ENCODE measurements at places on chromosomes 1 and 21. TPM values are rescaled to one million over a fixed set of nuclear protein-coding genes. Genes with fewer than 3 reads are reported as not detected.

The COL11A1 gene
- 7.0 TPM for total RNA-seq

The OR2G6 gene
- total RNA-seq = not detected

The RAP1GAP gene
- total RNA-seq = 6.4 TPM

The IL20 gene
- total RNA-seq = not detected

The CPLANE2 gene
- 7.7 TPM for total RNA-seq

The TADA1 gene
- 20.7 TPM for total RNA-seq

The ADORA1 gene
- 1.3 TPM for total RNA-seq

- no peak for DNase-seq
These were observed 171.8 kb downstream of the ACTL8 start for GRCh38 chr1:17926906-17927305.

GRCh38 chr1:66250478-66250877 lies 283.5 kb upstream of the SGIP1 start:
- DNase-seq = no peak

GRCh38 chr1:170630977-170631376 lies 33.0 kb upstream of the PRRX1 start:
- peak; percentile 43 for DNase-seq

GRCh38 chr1:92464588-92465255 lies 22.0 kb downstream of the GFI1 start:
- no peak for DNase-seq

- DNase-seq = no peak
These were observed 117.4 kb upstream of the PAXBP1 start for GRCh38 chr21:32888971-32889370.

- no peak for DNase-seq
These were observed 29.8 kb downstream of the MAPKAPK2 start for GRCh38 chr1:206714331-206715058.

DNA sequence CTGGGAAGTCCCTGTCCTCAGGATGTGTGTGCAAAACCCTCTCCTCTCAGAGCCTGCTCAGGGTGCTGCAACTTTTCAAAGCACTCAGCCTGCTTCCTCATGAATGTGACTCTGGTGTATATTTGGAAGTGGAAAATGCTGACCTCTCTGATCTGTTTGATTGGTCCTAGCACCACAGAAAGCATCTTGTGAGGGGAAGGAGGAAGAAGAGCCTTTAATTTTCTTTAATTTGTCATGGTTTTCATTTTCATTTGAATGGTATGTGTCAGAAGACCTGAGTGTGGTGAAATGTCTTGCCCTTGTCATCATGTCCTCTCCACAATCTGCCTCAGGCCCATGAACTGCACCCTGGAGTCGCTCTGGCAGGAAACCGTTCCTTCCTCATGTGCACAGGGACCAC lies 383.5 kb downstream of the NTNG1 start:
- DNase-seq = no peak

- DNase-seq = no peak
These were observed 60.5 kb downstream of the GLIS1 start for GRCh38 chr1:53678507-53678906.

- no peak for DNase-seq
These were observed 48.4 kb downstream of the SLC37A1 start for GRCh38 chr21:42561762-42562650.

DNA sequence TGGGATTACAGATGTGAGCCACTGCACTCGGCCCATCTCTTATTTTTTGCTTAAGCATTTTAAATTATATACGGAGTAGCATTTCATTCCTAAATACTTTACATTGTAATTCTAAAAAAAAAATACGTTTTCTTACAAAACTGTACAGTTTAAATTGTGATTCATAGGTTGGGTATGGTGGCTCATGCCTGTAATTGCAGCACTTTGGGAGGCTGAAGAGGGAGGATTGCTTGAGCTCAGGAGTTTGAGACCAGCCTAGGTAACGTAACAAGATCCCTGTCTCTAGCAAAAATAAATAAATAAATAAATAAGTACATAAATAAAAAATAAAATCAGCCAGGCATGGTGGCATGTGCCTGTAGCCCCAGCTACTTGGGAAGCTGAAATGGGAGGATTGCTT lies 24.6 kb downstream of the TBCE start:
- no peak for DNase-seq

DNA sequence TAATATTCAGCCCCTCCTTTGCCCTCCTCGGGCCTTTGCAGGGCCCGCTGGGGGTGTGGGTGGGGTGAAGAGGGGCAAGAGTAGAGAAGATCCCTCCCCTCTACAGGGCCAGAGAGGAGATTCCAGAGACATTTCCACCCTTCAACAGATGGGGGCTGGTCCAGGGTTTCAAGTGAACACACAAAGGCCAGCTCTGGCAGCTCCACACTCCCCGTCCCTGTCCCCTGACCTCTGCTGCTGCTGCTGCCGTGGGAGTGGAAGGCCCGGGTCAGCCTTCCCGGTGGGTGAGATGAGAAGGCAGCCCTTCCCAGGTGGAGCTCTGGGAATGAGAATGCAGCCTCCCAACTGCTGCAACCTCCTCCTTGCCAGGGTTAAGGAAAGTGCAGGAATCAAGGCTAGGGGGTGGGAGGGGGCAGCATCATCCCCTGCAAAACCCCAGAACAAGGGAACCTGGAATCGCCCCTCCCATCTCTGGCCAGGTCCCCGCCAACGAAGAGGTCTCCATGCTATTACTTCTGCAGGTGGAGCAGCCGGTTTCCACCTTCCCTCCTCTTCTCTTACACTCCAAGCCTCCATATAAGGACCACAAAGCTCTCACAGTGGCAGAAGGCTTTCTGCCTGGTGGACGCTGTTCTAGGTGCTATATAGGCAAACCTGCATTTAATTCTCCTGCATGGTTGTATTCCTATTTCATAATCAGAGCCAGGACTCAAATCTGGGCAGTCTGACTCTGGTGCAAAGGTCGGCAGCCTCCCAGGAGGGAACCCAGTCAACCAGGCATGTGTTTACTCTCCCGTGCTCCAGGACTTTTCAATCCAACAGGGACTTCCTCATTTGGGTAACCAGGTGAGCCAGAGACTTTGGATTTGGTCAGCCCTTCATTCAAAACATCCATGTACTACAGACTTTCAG lies 22.9 kb upstream of the ARHGEF10L start:
- DNase-seq = no peak

DNA sequence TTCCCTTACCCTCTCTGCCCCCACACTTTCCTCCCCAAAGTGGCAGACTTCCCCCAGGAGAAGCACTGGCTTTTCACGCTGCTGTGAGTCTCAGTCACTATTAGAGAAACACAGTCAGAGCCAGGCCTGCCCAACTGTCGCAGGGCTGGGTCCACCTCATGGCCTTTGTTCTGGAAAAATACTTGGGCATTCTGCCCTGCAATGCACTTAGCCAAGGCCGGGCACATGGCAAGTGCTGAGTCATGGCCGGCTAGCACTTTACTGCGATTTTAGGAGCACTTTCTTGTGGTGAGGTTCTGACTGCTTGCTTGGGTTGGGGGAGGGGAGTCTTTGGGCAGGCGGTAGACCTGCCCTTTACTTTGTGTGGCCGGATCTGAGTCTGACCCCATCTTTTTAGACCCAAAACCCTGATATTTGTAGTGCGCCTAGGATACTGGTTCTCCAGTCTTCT lies 7.7 kb downstream of the EPHX1 start:
- DNase-seq = peak; percentile 63

- no peak for DNase-seq
These were observed 70.7 kb downstream of the ABCA4 start for GRCh38 chr1:94050254-94050653.

DNA sequence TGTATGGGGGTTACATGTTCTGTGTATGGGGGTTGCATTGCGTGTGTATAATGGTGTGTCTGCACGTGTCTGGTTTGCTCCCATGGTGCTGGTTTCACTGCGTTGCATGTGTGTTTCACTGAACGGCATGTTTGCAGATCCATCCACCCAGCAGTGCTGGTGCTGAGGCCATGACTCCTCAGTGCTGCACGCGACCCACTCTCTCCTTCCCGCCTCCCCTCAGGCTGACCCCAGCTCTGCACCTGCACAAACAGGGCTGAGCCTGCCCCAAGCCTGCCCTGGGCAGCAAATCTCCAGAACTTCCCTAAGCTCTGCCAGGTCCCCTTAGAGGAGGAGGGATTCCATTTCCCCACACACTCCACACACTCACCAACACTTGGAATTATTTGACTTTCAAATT lies 18.7 kb downstream of the ACTRT2 start:
- DNase-seq = no peak

- DNase-seq = no peak
These were observed 807.4 kb upstream of the ADGRL2 start for GRCh38 chr1:80993154-80993980.

DNA sequence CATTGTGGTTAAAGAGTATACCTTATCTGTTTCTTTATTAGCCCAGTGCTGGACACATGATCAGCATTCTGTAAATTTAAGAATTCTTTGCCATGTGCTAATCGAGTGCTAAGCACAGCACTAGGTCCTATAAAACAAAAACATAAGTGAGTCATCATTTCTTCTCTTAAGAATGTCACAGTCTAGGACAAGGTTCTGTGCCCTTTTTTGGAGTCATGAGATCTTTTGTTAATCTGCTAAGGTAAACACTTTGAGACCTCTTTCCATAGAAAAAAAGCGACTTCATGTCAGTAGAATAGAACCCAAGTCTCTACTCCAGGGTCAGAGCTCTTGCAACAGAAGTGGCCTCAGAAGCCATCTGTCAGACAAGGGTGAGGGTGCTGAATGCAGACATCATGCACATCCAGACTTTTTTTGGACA lies 70.0 kb upstream of the NFIA start:
- DNase-seq = no peak

GRCh38 chr1:165826565-165827267 lies 698 bp upstream of the UCK2 start:
- DNase-seq = no peak

- DNase-seq = no peak
These were observed 12.5 kb downstream of the NID1 start for GRCh38 chr1:236052232-236052993.

DNA sequence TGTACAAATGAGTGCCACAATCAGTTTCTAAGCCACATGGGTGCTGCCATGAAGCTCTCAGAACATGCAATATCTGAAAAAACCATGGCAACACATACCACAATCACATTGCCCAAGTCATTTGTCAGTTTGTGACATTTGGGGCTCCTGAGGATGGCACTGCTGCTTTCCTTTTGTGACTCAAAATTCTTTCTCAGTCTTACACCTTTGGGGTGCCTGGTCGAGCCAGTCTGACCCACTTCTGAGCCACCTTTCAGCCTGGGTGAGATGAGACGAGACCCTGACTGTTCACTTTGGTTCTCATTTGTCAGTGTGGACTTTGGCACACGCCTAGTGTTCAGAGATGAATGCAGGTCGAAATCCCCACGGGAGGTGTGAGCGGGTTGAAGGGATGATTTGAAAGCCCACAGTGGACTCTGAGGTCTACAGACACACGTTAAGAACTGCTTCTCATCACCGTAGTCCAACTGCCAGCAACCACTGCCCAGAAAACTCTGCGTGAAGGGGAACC lies 8.0 kb downstream of the BATF3 start:
- no peak for DNase-seq

GRCh38 chr1:102097451-102097850 lies 100.7 kb upstream of the OLFM3 start:
- DNase-seq = no peak

All from H9 (cell line).